Psoas muscle (tissue), 8 donors: ENCODE measurements at places on chromosomes 11 and 22. TPM values are rescaled to one million over a fixed set of nuclear protein-coding genes. Genes with fewer than 3 reads are reported as not detected.

DNA sequence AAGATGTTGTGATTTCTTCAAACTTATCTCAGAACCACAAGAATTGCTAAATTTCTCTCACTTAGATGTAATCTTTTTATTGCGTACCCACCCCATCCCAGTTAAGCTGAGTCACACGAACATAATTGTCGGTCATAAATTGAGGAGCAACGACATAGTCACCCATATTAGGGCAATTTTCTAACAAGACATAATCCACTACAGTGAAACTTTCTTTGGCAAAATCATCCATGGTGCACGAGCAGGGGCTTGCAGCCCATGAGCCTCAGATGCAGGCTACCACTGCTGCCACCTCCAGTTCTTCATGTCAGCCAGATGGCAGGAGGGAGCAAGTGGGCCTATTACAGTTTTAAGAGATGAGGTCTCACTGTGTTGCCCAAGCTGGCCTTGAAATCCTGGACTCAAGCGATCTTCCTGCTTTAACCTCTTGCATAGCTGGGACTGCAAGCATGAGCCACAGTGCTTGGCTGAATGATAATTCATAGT is 70.3 kb upstream of the GRK2 start:
- no peak for DNase-seq

DNA sequence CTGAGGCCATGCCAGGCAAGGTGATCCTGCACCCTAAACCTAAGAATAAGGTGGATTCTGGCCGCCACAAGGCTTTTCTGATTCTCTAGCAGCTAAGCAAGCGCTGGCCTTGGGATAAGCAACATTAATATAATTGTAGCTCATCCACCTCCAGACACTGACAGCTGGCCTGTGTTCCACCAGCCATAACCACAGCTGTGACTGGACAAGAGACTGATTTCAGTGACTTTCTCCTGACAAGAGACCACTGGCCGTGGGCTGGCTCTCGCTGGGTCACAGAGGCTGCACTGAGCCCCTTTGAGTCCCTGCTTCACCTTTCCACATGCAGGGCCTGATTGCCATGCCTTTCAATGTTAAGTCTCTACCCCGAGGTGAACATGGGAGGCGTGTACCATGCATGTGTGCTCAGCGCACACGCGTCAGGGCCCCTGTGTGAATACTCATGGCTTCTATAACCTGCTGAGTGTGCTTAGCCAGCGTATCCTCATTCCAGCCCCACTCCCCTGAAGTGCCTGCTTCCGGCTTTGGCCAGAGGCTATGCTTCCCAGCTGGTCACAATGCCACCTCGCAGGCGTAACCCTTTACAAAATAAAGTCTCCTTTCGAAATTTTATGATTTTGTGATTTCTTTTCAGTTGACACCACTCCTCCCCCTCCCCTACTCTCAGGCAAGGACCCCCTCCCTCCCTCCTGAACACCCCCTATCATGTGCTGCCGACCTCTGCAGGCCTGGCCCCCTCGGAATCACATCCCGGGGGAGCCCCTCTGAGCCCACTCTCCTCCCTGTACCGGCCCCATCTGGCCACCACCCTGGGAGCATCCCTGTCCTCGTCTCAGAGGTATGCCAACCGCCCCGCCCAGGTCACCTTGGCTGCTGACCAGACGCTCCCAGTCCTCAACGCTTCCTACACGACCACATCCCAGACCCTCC is 128.1 kb downstream of the CTTN start:
- peak; percentile 20 for DNase-seq

- DNase-seq: no peak
Measured at GRCh38 chr11:823441-824291, 4.1 kb upstream of the CRACR2B start.

DNA sequence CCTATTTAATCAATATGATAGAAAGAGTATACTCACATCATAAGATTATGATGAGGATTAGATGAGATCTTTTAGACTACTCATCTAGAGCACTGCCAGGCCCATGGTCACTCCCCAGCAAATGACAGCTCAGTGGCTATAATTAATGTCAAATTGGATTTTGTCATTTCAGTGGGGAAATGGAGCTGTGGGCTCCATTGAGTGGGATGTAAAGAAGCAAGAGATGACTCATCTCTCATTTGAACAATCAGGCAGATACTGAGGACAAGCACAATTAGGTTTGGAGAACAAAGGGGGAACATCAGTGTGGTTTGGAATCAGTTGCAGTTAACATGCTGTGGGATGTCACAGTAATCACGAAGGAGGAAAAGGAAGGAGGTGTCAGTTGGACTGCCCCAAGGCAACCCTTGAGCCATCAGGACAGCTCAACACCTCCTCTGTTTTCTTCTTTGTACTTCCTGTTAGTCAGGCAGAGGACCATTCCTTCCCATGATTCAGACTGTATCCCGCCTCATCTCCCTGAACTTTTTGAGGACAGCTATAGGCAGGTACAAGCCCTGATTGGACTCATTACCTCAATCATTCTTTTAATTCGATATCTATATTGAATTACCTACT is 473.7 kb upstream of the ISX start:
- no peak for DNase-seq

The TIGD3 gene
- polyA plus RNA-seq: 0.05 TPM

The LAYN gene
- 6.3 TPM for polyA plus RNA-seq
